Activated gamma-delta T cell treated with Interleukin-2 at 50 U/mL for 16 hours (primary cell): ENCODE measurements at places on chromosomes 12 and 14.

DNA sequence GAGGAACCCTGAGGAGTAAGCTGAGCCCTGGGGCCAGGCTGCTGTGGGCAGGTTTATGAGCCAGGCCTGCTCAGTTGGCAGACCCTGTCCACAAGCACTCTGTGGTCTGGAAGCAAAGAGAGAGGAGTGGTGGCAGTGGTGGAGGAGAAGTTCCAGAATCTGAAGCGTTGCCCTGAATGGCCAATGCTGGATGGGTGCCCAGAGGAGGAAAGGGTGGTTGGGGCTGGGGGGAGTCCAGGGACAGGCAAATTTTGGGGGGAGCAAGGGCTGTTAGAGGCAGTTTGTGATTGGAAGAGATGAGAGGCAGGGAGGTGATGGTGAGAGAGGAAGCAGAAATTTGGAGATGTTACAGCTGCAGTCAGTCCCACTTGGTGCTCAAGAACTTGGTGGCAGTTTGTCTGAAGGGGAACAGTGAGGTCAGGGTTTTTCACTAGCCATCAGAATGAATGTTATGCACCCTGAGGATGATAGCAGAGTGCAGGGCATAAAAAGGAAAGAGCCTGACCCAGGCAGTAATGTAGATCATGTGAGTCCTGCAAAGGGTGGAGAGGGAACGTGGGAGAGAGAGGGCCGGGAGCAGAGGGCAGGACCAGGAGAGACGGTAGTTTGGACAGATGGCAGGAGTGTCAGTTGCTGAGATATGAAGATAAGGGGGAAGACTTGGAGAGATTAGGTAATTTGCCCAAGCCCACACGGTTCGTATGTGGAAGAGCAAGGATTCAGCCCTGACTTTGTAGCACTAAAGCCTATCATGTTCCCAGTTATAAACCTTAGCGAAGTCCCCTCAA is 51.2 kb downstream of the GALNT8 start:
- no peak for DNase-seq

DNA sequence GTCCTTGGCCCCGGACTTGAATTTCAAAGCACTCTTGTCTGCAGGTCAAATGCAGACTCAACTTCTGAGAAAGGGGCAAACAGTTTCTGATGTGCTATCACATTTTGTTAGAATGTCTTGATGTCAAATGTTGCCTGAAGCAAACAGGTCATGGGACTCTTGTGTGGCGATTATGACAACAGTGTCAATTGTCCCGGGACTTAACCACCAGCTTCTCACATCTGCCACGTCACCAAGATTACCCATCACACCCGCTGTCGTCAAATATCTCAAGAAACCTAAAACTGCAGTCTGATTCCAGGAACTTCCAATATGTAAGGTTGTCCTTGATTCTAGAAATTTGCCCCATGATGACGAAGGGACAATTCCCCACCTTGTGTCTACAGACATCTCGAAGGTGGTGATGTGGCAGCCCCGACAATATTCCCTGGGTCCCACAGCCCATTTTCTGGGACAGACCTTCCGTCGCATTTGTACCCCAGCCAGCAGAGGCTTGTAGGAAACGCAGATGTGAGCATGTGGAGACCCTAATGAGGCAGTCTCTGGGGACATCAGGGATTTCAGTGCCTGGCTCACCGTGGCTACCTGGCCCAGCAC is 21.3 kb downstream of the LRTM2 start:
- no peak for DNase-seq

DNA sequence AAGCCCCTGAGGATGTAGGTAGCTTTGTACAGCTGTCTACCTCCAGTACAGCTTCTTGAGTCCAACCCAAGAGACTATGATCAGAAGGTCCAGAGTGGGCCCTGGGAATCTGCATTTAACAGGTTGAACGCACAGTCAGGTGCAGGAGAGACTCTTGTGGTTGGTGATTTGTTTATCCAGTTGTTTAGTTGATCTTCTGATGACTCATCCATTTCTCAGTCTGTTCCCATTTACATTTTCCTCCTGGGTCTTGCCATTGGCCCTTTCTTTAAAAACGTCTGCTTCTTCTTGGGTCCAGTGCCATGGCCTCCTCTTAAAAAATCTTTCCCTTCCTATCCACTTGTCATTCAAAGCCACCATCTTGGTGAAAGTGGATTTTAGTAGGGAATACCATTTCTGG is 734.2 kb downstream of the MED13L start:
- DNase-seq, result no peak

DNA sequence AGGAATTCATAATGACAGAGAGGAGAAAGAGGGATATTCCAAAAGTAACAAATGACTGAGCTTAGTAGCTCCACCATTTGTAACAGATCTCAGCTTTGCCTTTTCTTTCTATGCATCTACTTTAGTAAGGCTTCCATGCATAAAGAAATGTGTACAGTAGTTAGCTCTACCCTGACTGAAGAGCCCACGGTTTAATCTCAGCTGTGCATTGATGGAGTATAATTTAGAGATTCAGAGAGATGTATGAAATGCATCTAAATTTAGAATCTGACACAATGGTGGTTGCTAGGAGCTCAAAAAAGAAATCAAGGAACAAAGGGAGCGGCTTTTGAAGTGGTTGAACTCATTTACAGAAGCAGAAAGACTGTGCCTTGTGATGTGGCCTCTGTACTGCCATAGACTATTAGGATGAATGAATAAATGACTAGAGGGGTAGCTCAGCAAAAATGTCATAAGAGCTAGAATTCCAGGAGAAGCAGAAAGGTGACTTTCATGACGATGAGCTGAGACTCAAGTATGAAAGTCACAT is 838.6 kb downstream of the RPS29 start:
- DNase-seq, result no peak

GRCh38 chr12:19437996-19438395 is 1.3 kb upstream of the AEBP2 start:
- DNase-seq, result no peak

DNA sequence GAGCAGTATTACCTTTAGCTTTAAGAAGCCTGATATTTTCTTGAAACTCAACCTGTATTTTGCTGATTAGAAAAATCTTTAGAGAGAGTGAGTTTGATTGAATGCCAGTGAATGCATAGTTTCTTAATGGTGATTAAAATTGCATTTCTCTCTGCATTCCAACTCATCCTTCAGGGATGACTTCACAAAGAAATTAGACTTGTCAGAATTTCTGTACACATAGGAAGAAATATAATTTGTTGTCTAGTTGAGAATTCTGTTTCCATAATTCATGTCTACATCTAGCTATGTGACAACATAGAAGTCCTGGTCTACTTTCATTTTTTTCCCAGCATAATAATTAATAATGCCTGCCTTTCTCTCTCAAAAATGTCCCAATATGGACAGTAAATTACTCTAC is 136.6 kb downstream of the OTOGL start:
- no peak for DNase-seq

DNA sequence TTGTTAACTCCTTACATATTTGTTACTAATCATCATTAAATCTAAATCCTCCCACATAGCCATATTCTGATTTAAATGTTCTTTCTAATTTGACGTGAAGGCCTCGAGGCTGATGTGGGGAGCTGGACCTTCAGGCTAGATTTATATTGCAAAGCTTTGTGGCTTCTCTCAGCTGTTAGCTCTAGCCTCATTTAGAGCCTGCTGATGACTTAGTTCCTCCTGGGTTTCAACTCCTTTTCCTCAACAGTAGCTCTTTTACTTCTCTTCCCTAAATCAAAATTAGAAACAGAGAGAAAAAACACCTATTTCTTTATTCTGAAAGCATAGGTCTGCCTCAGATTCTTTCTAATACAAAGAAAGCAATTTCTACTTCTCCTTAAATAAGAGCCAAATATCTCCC is 477.5 kb upstream of the CCDC196 start:
- no peak for DNase-seq

DNA sequence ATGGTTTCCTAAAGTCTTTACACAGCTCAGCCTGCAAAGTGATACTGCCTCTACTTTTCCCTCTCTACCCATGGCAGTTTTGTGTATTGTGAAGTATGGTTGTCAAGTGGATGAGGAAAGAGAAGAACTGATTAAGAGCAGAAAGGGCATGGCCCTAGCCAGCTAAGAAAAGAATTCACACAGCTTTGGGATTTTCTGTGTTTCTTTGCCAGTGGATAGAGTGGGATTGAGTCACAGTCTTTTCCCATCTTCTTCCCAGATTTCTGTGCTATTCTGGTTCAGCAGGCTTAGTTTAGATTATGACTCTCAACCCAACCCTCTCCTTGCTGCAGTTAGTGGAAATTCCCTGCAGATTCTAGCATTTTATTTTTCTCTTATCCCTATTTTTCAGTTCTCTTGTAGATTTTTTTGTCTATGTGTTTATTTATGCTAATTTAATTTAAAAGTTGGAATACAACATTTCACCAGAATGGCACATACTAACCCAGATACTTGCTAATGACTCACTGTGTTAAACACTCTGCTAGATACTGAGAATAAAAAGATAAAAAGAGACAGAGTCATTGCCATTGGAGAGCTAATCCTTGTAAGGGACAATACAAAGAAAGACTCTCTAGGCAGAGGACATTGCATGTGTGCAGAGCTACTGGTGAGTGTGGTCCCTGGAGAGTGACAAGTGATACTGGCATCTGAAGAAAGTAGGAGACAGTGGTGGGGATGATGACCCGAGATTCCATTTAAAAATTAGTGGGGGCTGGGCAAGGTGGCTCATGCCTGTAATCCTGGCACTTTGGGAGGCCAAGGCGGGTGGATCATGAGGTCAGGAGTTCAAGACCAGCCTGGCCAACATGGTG is 106.3 kb downstream of the ST8SIA1 start:
- DNase-seq, result no peak

DNA sequence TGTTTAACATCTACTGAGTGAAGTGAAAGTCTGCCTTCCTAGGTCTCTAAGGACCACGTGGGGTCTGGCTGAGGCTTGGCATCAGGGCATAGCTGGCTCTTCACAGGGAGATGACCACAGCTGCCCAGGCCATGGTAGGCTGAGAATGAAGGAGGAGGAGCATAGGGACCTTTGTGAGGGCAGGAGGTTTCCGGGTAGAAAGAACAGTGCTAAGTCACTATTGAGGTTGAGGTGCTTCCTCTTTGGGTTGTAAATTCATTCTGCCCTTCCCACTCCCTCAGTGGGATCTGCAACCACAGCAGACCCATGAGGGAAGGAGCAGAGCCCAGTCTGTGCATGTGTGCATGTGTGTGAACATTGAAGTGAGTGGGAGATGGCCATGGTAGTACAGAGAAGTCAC is 909.6 kb downstream of the VRK1 start:
- DNase-seq, result no peak

- DNase-seq, result no peak
Measured at GRCh38 chr12:24838531-24838950, 110.4 kb downstream of the BCAT1 start.
